ENCODE measurements at places on chromosomes 5 and 9.
A peak's percentile ranks its signal among the peaks of the same experiment; 100 is the strongest.

- no peak for DNase-seq
These were observed 484.3 kb downstream of the BNC2 start for GRCh38 chr9:16386007-16386826.

DNA sequence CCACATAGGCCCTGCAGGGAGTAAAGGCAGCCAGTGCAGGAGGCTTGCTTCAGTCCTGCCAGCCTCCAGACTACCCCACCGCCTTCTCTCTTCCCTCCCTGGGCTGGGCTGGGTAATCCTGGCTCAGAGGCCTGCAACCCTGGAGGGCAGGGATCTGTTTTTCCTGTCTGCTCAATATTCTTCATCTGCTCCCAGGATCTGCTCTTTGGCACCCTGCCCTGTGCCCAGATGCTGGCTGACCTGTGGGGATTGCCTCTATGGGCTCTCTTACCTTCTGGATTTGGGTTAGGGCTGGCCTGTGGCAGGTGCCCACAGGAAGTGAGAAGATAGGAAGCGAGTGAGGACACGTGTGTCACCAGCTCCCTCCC is 7.3 kb upstream of the ANGPTL2 start:
- no peak for DNase-seq

GRCh38 chr5:138032572-138033385 is at the start of gene FAM13B:
Gene FAM13B (minus strand): TSS chr5:138033079. CDS start chr5:138019111, 13,968 bp downstream.
- peak; percentile 76 for DNase-seq

- DNase-seq = no peak
These were observed 127.1 kb downstream of the FBXL7 start for GRCh38 chr5:15627109-15627508.

DNA sequence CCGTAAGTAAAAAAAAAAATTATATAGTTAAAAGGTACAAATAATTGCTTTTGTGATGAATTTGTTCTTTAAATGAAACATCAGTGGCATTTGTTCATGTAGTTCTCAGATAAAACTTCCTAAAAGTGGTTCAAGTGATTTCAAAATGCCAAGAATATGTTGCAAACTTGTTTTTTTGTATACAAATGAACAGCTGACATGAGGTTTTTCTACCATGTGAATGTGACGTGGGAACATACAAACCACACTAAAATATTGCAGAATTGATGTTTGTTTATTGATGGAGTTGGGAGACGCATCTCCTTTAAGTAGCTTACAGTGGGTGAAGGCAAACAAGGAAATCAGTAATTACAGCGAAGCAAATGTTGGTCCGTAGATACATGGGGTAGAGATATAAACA is 16.9 kb downstream of the BASP1 start:
- DNase-seq = no peak

DNA sequence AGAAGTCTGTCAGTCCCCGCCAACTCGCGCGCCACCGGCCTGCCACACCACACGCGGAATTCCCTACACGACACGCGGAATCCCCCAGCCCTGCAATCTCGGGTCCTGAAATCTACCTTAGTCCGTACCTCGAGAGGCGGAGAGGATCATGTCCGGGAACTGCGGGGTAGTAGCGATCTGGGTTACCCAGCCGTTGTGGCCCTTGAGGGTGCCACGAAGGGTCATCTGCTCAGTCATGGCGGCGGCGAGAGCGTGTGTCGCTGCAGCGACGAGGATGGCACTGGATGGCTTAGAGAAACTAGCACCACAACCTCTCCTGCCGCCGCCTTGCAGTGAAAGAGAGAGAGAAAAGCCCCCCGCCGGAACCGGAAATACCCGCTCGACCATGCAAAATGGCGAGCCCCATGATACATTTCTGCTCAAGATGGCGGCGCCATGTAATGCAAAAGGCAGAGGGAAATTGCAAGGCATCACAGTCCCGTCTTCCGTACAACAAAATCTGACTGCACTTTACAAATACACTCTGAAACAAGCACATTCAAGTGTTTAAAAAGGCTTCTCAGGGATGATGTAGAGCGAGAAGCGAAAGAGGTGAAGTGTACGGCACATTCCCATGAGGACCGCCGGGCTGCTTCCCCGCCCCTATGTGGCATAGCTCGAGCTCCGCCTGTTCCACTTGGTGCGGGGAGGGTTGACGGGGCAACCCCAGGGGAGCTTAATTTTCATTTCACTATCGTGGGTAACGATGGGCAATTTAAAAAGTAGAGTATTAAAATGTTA is at the start of gene RACK1:
Gene RACK1 (minus strand): TSS at position 343 of the 780 bp plus-strand sequence. CDS start 106 bp downstream, at position 237.
- no peak for DNase-seq

DNA sequence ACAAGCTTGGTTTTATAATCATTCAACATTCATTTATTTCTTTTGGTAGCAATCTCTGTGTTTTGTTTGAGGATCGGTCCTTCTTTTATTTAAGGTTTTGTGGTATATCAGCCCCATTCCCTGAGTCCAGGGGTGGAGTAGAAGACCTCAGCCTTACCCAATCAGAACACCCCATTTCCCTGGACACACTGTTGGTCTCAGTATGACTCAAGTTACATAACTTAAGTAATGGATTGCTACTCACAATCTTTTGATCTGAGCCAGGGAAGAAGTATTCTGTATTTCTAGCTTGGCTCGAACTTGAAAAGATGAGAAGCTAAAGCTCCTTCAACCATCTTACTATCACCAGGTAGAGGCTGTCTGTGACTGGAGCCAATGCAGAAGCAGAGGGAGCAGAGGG is 175.2 kb upstream of the HAPLN1 start:
- DNase-seq = no peak

DNA sequence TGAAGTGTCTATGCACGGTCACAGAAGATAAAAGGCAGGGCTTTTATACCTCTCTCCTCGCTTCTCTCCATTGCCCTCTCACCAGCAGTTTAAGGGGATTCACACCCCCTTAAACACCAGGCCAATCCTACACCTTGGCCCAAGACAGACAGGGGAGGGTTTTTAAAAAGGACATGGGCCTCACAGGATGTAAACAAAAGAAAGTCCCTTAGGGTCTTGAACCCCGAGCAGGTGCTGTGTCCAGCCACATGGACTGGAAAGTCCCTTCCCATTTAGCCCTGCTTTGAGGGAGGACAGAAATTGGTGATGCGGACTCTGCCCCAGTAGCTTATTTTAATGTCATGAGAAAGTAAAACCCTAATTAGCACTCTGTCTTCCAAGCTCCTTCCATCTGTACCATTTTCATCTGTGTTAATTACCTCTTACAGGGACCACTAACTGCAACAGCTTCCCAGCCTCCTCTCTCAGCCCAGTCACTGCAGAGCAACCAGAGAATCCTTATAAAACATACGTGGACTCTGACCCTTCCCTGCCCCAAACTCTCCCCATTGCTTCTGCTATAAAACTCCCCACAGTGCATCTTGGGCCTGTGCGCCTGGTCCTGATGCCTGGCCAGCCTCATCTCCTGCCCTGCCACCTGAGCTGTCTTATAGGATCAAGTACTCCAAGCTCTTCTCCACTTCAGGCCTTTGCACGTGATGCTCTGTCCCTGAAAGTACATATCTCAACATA is 16.7 kb downstream of the WHRN start:
- no peak for DNase-seq

DNA sequence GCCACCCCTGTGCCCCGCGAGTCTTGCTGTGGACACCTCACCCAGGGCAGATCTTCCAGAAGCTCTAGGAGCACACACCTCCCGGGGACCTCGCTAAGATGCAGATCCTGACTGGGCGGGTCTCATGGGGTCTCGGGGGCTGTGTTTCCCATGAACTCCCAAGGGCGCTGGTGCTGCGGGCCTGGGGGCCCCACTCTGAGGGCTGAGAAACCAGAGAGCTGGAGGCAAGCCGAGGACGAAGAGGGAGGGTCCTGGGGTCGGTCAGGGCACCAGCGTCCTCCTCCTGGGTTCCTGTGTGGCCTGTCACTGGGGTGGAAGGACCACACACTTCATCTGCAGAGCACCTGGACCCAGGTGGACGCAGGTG is 30.2 kb downstream of the SLC6A3 start:
- no peak for DNase-seq

- peak; percentile 34 for DNase-seq
These were observed 119.9 kb downstream of the KCNIP1 start for GRCh38 chr5:170623576-170624181.
